Body of pancreas (tissue), 4 donors: ENCODE measurements at places on chromosomes 1 and 21. TPM values are rescaled to one million over a fixed set of nuclear protein-coding genes. Genes with fewer than 3 reads are reported as not detected.
A peak's percentile ranks its signal among the peaks of the same experiment; 100 is the strongest.

GRCh38 chr1:32239337-32239736 lies 7.7 kb upstream of the FAM167B start:
- no peaks in the 10 kb centered on the region for H3K36me3 ChIP-seq
- peak overlapping the region; percentile 94 for H3K27ac ChIP-seq
- DNase-seq = peak; percentile 53
- peaks cover 46% of the 10 kb centered on the region for H3K4me1 ChIP-seq

DNA sequence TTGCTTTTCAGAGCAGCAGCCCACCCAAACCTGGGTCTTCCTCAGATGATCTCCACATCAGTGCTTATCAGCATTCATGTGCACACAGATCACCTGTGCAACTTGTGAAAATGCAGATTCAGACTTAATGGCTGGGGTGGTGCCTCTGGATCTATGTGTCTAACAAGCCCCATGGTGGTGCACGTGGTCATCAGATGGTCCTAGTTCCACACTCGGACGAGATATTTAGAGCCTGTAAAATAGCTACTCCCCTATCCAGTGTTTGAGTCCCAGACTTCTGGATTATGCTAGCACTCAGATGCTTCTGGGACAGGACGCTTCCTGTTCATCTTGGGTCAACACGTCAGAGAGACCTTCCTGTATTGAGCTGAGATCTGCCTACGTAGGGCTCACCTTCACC lies 114.2 kb downstream of the LIPI start:
- no peaks in the 10 kb centered on the region for H3K4me1 ChIP-seq
- H3K27ac ChIP-seq = no peak overlapping the region
- H3K27me3 ChIP-seq = no peaks in the 10 kb centered on the region
- no peaks in the 10 kb centered on the region for H3K36me3 ChIP-seq
- no peak overlapping the region for H3K4me3 ChIP-seq

DNA sequence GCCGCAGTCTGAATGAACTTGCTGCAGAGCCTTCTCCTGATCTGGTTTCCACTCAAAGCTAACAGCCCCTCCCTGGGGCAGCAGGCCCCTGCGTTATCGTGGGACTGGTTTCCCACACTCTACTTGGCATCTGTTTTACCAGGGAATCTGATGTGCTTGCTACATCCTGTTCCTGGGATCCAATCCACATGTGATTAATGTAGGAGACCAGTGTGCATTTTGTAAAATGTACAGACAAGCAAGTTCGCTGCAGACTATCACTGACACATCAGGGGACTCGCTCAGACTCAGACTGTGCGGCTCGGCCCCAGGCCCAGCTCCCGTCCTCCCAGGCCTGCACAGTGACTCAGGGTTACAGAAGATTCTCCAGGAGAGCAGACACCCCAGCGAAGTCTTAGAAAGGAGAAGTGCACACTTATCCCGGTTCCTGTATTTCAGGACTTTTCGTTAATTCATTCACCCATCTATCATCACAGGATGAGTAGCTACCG lies 340.1 kb downstream of the MATN1 start:
- H3K4me1 ChIP-seq = peaks cover 5% of the 10 kb centered on the region
- no peak overlapping the region for H3K27ac ChIP-seq
- no peak for DNase-seq
- H3K4me3 ChIP-seq = no peak overlapping the region
- no peaks in the 10 kb centered on the region for H3K27me3 ChIP-seq

DNA sequence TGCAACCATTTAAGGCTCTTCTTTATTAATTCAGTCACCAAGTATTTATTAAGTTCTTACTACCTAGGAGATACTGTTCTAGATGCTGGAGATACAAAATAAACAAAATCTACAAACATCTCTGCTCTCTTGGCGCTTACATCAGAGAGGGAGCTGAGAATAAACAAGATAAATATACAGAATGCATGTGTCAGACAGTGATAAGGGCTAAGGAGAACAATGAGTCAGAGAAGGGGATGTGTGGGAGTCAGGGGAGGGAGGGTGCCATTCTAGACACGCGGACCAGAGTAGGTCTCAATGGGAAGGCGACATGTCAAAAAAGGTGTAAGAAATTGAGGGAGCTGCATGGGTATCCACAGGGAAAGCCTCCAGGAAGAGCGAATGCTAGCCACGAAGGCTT lies 393.2 kb downstream of the RWDD3 start:
- H3K27ac ChIP-seq = no peak overlapping the region
- no peak for DNase-seq
- H3K36me3 ChIP-seq = no peaks in the 10 kb centered on the region
- no peaks in the 10 kb centered on the region for H3K4me1 ChIP-seq

NEXN gene
- total RNA-seq = 7.5 TPM

KCNJ15 gene
- total RNA-seq = 27.5 TPM

GRCh38 chr1:3816331-3817137 lies 20.2 kb upstream of the LRRC47 start:
- DNase-seq = no peak
- H3K36me3 ChIP-seq = no peaks in the 10 kb centered on the region
- H3K4me1 ChIP-seq = no peaks in the 10 kb centered on the region
- no peaks in the 10 kb centered on the region for H3K27me3 ChIP-seq
- no peak overlapping the region for H3K27ac ChIP-seq
- no peak overlapping the region for H3K4me3 ChIP-seq

DNA sequence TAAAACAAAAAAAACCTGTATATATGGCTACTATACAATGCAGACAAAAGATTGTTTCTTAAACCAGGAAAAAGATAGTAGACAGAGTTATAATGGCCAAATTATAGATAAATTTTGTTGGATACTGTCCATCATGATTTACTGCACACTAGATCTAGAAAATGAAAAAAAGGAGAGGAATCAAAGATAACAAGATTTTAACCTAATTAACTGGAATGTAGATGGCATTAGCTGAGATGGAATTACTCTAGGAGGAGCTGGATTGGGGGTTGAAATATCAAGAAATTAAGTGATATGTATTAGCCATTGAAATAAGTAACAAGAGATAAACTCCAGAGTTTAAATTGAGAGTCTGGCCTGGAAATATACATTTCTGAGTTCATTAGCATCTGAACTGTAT lies 1489.1 kb downstream of the PLA2G4A start:
- no peak for DNase-seq
- no peak overlapping the region for H3K4me3 ChIP-seq
- H3K4me1 ChIP-seq = no peaks in the 10 kb centered on the region

DSCAM gene
- not detected for total RNA-seq

RHCE gene
- total RNA-seq = not detected

- no peaks in the 10 kb centered on the region for H3K4me1 ChIP-seq
- H3K27ac ChIP-seq = no peak overlapping the region
- H3K27me3 ChIP-seq = no peaks in the 10 kb centered on the region
- DNase-seq = no peak
Measured at GRCh38 chr1:56206391-56206790, 373.0 kb downstream of the PLPP3 start.

DNA sequence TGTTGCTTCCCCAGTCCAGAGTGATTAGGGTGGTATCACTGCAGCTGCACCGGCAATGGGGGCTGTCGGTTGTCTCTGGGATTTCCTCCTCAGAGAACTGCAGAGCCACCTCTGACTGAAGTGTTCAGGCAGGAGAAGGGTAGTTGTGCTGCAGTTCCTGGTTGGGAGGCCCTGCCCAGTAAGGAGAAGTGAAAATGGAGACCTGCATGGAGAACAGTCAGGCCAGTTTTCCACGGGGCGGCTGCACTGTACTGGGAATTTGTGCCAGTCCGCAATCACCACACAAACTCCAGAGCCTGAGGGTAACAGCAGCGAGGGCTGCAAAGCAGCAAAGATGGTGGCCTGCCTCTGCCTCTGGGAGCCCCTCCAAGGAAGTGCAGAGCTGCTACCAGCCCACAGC lies 58.1 kb upstream of the CCDC190 start:
- no peaks in the 10 kb centered on the region for H3K36me3 ChIP-seq
- no peaks in the 10 kb centered on the region for H3K4me1 ChIP-seq
- H3K4me3 ChIP-seq = no peak overlapping the region
- no peak for DNase-seq
- no peaks in the 10 kb centered on the region for H3K27me3 ChIP-seq

GRCh38 chr1:100152271-100152670 lies 19.3 kb downstream of the TRMT13 start:
- H3K4me3 ChIP-seq = no peak overlapping the region
- no peaks in the 10 kb centered on the region for H3K4me1 ChIP-seq
- H3K27ac ChIP-seq = no peak overlapping the region
- H3K27me3 ChIP-seq = no peaks in the 10 kb centered on the region
- peaks cover 3% of the 10 kb centered on the region for H3K36me3 ChIP-seq

DNA sequence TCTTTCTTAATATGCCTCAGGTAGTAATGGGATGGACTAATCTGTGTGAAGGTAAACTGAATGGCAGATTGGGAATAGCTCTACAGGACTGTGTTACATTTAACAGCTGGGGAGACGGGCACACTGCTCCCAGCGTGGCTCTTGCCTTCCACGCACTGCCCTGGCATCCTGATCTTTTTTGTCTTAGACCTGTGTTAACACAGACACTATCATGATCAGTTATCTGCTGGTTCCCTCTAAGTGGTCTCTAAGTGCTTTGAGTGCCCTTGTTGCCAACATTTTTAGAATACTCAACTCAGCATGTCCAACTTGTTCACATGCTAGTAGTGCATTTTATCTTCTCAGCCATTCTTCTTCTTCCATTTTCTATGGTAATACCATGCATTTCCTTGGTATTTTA lies 208.1 kb downstream of the RYR2 start:
- no peaks in the 10 kb centered on the region for H3K27me3 ChIP-seq
- H3K27ac ChIP-seq = no peak overlapping the region
- no peak for DNase-seq
- no peaks in the 10 kb centered on the region for H3K4me1 ChIP-seq
- no peak overlapping the region for H3K4me3 ChIP-seq

- no peaks in the 10 kb centered on the region for H3K27me3 ChIP-seq
- peak; percentile 55 for DNase-seq
- no peak overlapping the region for H3K27ac ChIP-seq
- no peak overlapping the region for H3K4me3 ChIP-seq
Measured at GRCh38 chr1:1907098-1907736, 7.8 kb upstream of the CALML6 start.

H6PD gene
- total RNA-seq = 35.6 TPM

ADGRL4 gene
- total RNA-seq = 6.2 TPM

TRIM45 gene
- 8.6 TPM for total RNA-seq

ALX3 gene
- not detected for total RNA-seq

- H3K4me1 ChIP-seq = peaks cover 78% of the 10 kb centered on the region
- H3K36me3 ChIP-seq = no peaks in the 10 kb centered on the region
- no peak overlapping the region for H3K27ac ChIP-seq
Measured at GRCh38 chr21:42463861-42464515, 32.0 kb downstream of the RSPH1 start.

RNF19B gene
- 7.5 TPM for total RNA-seq

CIART gene
- 1.3 TPM for total RNA-seq

GRCh38 chr1:33281554-33282303 lies 25.4 kb downstream of the ZNF362 start:
- no peak overlapping the region for H3K27ac ChIP-seq
- no peak overlapping the region for H3K4me3 ChIP-seq
- no peaks in the 10 kb centered on the region for H3K27me3 ChIP-seq
- DNase-seq = no peak
- no peaks in the 10 kb centered on the region for H3K4me1 ChIP-seq

F13B gene
- total RNA-seq = not detected

DIO1 gene
- not detected for total RNA-seq

GRCh38 chr1:8232036-8232757 lies 85.7 kb upstream of the SLC45A1 start:
- H3K27me3 ChIP-seq = no peaks in the 10 kb centered on the region
- H3K4me3 ChIP-seq = no peak overlapping the region
- peaks cover 13% of the 10 kb centered on the region for H3K4me1 ChIP-seq
- DNase-seq = peak; percentile 38
- H3K27ac ChIP-seq = peak overlapping the region; percentile 35
- H3K36me3 ChIP-seq = no peaks in the 10 kb centered on the region

- H3K4me1 ChIP-seq = no peaks in the 10 kb centered on the region
- DNase-seq = peak; percentile 30
- H3K36me3 ChIP-seq = no peaks in the 10 kb centered on the region
Measured at GRCh38 chr1:47894410-47895278, 102.5 kb downstream of the TRABD2B start.

CFAP126 gene
- not detected for total RNA-seq

PRAMEF12 gene
- not detected for total RNA-seq

DNA sequence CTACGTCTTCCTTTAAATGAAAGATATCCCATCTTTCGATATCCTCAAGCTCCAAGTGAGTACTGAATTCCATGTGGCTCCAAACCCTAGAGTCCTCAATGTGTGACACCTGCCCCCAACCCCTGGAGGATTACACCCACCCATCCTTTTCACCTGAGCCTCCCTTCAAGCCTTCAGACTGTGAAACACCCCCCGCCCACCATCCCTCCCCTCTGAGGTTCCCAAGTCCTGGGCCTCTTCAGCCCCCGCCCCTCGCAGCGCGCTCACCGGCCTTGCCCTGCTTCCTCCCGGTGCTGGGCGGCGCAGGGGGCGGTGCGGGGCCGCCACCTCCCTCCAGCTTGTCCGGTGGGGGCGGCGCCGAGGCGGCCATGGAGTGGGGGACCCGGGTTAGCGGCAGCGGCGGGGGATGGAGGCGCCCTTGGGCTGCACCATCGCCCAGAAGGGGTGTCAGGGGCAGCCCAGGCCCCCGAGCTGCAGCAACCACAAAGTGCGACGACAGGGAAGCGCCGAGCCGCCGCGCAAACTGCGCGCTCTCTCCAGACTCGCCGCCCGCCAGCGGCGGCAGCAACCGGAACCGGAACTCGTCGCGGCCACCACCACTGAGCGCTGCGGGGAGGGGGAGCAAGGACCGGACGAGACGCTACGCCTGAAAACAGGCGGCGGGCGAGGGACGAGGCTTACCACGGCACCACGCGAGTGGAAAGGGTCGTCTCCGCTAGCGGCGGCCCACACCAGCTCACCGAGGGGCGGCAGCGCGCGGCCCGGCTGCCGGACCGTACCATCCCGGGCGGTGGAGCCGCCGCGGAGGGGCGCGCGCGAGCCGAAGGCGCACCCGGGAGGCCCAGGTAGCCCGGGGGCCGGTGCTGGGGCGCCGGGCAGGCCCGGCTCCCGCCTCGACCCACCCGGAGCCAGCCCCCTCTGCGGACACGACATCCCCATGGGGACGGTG lies at the start of gene PYGO2:
Gene PYGO2, minus strand, starts transcription at position 576 of the 949 bp plus-strand sequence. Its CDS starts 206 bp downstream, at position 370.
- peak; percentile 77 for DNase-seq
- H3K27ac ChIP-seq = peak within 1 kb of the TSS; percentile 91
- no peaks in the 10 kb centered on the region for H3K27me3 ChIP-seq
